ENCODE measurements at places on chromosomes 16 and 17.

DNA sequence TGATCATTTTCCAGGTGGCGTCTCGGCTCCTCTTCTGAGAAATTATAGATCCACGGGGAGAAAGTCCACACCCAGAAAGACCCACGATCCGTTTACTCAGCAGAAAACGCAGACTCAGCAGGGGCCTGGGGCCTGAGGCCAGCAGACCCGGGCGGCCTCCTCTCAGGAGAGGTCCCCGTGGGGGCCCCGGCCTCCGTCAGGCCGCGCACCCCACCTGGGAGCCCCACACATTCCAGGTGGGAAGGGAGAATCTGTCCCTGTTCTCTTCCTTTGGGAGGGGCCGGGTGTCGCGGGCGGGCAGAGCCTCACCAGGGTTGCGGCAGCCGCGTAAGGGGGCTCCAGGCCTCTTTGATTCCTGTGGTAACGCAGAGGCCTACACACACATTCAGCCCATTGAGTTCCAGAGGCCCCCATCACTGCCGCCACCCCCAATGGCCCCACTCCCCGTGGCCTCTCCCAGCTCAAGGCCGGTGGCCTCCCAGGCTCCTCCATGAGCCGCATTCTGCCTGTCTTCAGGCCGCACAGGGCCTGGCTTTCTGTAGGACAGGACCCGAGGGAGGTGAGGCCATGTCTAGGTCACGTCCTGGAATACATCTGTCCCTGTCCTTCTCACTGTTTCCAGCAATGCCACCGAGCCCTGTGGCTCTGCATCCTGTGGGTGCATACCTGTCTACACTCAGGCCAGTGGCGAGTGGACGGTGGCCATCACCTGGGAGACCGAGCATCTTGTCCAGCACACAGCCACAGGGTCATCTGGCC lies 1.6 kb upstream of the IGFALS start:
- DNase-seq: no peak

DNA sequence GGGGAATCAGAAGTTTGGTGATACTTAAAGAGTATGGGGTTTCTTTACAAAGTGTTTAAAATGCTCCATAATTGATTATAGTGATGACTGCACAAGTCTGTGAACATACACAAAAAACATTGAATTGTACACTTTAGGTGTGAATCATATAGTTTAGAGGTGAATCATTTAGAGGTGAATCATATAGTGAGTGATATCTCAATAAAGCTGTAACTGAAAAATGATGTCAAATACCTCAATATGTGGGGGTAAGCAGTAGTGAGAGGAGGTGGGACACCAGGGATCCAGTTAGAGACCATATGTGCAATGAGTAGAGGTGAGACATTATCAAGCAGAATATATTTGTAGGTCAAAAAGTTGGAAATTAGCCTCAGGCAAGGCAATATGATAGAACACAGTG lies 264.5 kb downstream of the PMP22 start:
- no peak for DNase-seq

DNA sequence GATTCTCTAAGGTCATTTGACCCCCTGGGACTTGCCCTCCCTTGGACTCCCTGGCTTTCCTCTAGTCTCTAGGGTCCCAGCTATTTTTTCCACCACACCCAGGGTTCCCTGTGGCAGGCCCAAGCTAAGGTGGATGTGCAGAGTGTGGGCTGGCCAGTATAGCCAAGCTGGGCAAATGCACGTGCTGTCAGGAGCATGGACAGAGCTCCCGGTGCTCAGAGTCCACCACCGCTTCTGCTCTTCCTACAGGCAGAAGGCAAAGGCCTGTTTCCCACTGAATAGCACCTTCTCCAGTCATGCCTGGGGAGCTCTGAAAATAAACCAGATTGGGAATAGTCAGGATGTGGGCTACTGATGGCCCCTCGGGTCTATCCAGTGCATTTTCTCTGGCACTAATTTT lies 53.3 kb downstream of the GNAO1 start:
- DNase-seq: no peak

- DNase-seq: no peak
Measured at GRCh38 chr17:36936455-36937000, 747 bp upstream of the LHX1 start.

Data from AG08396 (cell line).